ENCODE measurements at places on chromosomes 6 and 20.
A peak's percentile ranks its signal among the peaks of the same experiment; 100 is the strongest.

- DNase-seq, result no peak
These were observed 6.3 kb downstream of the OSER1 start for GRCh38 chr20:44204156-44204831.

GRCh38 chr6:43770372-43771209 is 580 bp downstream of the VEGFA start:
- DNase-seq, result peak; percentile 15

GRCh38 chr20:2625062-2625461 is 27.4 kb upstream of the NOP56 start:
- no peak for DNase-seq

GRCh38 chr6:5053038-5053437 is 32.1 kb upstream of the PPP1R3G start:
- DNase-seq, result no peak

- no peak for DNase-seq
These were observed 6.2 kb downstream of the JPH2 start for GRCh38 chr20:44180814-44181213.

GRCh38 chr6:170026751-170027646 is 263.9 kb downstream of the DLL1 start:
- no peak for DNase-seq

DNA sequence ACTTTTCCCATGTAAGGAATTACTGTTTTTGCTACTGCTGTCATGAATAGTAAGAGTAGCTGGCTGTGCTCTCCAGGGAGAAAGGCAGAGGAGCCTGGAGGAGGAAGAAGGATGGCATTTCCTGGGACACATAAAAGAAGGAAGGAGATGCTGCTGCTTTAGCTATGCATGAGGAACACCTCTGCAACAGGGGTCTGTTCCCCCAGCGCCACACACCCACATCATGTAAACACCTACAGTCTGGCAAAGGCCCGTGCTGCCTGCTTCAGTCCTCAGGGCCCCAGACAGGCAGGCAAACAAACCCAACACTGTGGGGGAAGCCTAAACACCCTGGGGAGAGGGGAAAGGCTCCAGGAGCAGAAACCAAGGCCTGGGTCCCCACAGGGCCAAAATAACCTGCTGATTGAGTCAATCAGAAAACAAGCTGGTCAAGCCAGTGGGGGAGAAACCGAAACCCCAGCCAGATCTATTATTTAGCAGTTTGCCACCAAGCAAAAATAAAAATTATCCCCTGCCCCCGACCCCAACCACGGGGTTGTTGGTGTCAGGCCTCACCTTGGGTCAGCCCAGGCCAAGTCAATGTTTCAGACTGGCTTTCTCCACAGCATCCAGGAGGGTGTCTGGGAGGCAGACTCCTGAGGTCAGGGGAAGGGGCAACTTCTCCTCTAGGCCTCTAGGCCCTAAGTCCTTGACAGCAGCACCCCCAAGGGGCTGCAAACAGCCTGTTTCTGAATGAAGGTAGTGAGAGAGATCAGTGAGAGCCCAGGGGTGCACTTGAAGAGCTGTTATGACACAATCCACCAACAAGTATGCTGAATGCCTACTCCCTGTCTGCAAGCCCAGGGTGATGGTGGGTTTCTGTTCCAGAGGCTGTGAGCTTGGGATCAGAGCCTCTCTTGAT is 34.6 kb upstream of the SCUBE3 start:
- no peak for DNase-seq

DNA sequence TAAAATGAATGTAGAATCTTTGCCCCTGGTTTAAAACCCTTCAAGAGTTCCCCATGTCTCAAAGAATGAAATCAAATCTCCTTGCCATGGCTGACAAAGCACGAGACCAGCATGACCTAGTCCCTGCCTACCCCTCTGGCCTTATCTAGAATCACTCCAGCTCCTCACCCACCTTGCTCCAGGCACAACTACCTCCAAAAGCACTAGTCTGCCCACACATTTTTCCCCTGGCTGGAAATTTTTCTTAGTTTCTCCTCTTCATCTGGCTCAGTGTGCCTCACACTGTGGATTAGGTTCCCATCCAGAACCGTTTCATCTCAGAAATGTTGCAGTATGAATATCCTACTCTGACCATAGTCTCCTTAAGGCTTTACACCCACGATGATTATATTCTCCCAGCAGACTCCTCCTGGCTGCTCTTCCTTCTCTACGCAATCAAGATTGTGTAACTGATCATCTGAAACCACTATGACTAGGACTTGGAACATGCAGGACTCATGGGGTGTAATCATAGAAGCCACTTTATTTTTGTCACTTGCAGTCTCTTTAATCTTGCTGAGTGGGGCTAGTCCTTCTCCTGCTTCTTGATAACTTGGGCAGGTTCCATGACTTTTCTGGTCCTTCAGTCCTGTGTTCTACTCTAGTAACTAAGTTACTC is 7.8 kb upstream of the MRS2 start:
- no peak for DNase-seq

GRCh38 chr20:25586877-25587276 is 1.5 kb upstream of the NINL start:
- no peak for DNase-seq

GRCh38 chr6:134398453-134398852 is 80.5 kb upstream of the SGK1 start:
- DNase-seq, result peak; percentile 12

- DNase-seq, result no peak
These were observed 103.5 kb upstream of the GPR6 start for GRCh38 chr6:109874621-109875020.

DNA sequence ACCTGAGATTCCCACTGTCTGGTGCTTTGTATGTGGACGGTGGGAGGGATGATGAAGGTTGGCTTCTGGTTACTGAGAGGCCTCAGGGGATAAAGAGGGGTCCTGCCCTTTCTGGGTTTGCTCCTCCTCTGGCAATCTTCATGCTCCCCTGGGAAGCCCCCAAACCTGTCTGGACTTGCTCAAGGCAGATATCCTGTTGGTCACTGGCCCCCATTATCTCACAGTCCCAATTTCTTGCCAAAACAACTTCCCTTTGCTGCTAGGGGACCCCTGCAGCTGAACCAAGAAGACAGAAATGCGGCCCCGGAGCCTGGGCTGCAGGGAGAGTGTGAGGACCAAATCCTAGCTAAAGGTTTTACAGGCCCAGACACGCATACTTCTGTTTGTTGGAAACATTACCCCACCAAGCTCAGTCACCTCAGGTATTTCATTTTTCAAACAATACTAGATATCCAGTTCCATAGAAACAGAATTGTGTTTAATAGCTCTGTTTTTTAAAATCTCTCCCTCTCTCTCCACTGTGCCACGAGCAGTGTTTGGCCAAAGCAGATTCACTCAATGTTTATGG is 63.4 kb upstream of the MRPS10 start:
- DNase-seq, result no peak

DNA sequence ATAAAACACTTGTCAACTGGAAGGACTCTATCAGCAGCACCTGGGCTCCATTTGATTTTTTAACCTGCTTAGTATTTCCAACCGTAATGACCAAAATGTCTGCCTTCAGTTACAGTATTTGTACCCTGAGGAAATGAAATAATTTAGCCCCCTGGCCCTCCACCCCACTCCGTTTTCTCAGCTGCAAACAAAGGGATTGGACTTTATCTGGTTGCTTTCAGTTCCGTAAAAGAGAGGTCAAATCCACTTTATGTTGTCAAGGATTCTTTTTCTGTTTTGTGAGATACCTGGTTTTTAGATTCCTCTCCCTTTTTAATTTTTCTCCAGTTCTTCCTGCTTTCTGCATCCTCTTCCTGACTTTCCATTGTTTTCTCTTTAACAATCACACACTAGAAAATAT is 64.4 kb upstream of the BMP2 start:
- no peak for DNase-seq

- DNase-seq, result no peak
These were observed 34.2 kb downstream of the PKHD1 start for GRCh38 chr6:52053038-52053695.

DNA sequence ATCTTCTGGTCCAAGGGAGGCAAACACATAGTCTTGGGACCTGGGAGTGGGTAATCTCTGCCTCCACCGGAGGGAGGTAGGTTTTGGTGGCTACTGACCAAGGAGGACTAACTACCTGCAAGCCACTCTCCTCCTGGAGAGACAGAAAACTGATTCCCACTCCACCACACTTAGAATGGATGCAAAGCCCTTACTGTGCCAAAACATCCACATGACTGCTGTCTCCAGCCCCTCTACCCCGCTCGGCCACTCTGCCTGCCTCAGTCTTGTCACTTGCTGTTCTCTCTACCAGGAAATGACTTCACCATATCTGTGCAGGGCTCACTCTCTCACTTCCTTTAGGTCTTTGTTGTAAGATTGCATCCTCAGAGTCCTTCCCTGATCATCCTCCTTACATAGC is 129.5 kb upstream of the ARG1 start:
- DNase-seq, result peak; percentile 37

- DNase-seq, result no peak
These were observed 52.2 kb downstream of the SAMD5 start for GRCh38 chr6:147560670-147561069.

DNA sequence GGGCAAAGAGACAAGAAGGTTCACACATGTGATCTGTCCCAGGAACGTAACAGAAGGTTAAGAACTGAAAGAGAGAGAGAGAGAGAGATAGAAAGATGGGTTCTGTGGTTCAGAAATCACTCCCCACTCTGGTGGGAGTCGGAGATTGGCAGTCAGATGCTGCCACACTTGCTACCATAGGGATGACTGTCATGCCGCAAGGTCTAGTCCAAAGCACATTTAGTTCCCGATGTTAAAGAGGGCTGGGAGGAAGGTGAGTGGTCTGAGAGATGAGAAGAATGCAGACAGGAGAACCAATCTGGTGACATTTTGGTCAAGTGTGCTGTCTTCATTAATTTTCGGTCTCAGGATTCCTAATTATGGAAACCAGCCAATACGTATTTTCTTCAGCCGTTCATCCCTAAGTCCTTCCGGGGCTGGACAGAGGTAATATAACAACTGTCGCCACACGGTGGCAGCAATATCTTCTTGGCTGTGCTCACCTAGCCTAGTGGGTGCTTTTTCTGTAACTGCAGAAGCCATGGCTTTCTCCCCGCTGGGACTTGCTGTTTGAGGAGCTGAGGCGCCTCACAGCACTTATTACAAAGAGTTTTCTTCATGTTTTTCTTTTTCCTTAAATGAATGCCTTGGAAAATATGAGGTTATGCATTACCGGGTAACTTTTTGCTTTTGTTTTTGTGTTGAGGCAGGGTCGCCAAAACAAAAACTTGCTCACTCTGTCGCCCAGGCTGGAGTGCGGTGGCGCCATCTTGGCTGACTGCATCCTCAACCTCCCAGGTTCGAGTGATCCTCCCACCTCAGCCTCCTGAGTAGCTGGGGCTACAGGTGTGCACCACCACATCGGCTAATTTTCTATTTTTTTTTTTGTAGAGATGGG is 46.0 kb downstream of the SLC35D3 start:
- DNase-seq, result peak; percentile 60

GRCh38 chr6:143596866-143597265 is 80.9 kb upstream of the PHACTR2 start:
- DNase-seq, result no peak

DNA sequence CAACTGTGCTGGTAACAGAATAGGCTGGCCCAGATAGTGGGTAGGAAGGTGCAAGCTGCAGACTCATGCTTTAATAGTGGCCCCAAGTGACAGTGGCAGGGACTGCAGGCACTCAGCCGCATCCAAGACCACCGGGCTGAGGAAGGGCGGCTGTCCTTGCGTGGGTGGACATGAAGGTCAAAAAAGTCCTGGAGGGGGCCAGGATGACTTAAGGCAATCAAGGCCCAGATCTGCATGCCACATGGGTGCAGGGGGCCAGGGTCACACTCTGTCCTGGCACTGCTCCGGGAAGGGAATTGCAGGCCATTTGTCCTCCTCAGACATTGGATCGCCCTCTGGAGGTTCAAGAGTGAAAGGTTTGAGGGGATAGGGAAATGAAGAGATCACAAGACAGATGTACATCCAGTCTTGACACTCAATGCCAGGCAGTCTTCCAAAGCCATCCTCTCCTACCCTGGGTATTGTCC is 10.4 kb upstream of the VNN2 start:
- DNase-seq, result no peak

DNA sequence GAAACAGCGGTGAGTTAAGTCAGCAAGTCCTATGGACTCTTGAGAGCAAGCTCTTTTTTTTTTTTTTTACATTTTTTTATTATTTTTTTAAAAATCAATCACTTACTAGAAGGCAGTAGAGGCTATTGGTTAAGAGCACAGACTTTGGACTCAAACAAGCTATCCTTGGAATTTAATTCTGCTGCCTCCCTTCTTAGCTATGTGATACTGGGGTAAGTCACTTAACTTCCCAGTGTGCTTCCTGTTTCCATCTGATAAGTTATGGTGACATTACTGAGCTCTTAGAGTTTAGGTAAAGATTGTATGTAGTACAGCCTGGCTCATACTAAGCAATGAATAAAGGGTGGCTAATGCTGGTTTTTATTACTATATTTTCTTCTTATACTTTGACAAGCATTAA is 770.5 kb upstream of the FLRT3 start:
- DNase-seq, result no peak

GRCh38 chr6:161772176-161772575 is 498.3 kb upstream of the AGPAT4 start:
- DNase-seq, result no peak

GRCh38 chr6:90976341-90976740 is 389.5 kb upstream of the MAP3K7 start:
- no peak for DNase-seq

DNA sequence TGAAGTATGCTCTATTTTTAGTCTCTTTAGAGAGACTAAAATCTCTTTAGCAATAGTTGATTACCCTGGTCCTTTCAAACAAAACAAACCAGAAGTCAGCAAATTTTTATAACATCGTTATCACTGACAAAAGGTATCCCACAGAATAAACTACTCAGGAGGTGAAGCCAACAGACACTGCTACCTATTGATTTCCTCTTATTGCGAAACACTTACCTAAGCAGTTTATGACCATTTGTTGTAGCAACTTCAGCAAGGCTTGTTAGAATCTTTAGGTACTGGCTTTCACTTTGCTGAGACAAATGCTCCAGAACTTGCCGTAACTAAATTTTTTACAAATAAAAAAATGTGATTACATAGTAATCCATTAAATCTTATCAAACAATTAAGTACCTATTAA is 64.4 kb downstream of the HACE1 start:
- no peak for DNase-seq

DNA sequence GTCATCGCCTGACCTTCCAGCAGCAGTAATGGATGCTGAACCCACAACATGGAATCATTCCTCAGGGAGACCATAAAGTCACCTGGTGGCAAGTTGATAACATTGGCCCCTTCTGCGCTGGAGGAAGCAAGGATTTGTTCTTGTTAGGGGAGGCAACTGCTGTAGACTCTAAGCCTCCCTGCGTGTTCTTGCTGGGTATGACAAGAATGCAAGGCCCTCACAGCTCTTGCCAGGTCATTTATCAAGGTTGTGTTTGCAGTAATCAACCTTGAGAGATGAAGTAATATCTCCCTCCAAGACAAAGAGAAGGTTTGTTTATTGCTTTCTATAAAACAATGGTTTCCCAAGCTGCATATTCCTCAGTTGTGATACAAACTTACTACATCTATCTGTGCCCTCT is 80.9 kb downstream of the PERP start:
- no peak for DNase-seq

- no peak for DNase-seq
These were observed 66.5 kb downstream of the LRFN2 start for GRCh38 chr6:40520678-40521077.
